ENCODE measurements at places on chromosomes 12 and 14. TPM values are rescaled to one million over a fixed set of nuclear protein-coding genes. Genes with fewer than 3 reads are reported as not detected.

CMAS gene
- 31.1 TPM for total RNA-seq

ETFBKMT gene
- total RNA-seq, result 2.1 TPM

DNA sequence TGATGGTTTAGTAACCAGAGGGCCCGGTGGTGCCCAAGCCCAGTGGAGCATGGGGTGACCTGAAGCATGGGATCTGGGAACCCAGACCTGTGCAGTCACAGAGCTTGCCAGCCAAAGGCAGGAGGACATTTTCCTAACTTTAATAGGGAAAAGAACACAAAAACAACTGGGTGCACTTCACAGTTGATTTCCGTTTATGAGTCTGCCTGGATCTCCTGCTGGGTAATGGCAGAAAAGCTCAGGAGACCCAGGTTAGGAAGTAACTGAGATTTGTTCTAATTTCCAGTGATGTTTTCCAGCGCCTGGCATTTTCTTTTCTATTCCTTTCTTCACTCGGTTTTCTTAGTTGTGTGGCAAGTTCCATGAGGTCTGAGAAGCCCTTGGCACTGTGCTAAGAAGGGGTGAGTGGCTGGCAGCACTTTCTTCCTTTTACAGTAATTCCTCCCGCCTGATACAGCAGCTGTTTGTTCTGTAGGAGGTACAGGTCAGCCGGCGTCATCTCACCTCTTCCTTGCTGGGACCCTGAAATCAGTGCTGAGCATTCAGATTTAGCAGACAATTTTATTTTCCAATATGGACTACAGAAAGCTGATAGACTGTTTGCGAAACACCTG lies 5.1 kb downstream of the CACNA1C start:
- ATAC-seq, result no peak

- ATAC-seq, result no peak
Measured at GRCh38 chr12:91958816-91959215, 186.8 kb downstream of the BTG1 start.

DNA sequence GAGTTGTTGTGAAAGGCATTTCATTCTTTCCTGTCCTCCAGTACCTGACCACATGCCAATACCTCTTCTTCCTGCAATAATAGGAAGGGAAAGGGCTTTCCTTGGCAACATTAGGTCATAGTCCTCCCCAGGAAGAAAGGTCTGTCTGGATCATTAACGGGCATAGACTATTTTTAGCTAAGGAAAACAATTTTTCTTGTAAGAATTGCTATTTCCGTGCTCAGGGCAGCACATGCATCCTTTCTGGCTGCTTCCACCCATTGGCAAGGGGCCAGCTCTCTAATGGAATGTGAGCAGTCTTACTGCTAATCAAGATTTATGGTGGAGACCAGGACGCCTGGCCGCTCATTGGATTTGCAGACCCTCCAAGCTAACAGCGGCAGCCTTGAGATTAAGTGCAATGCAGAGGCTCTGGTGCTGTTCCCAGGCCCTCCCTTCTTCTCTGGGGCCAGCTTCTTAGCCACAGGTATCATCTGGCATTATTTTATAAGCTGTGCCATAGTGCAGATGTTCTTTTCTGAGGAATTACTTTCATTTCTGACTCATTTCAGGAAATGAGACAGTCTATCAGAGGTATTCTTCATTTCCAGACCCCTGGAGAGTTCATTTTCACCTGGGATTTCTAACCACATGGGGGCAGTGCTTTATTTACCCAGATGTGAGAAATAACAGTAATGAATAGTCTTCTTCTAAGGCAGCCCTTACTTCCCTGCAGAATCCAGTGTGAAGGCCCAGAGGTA lies 52.9 kb downstream of the ANO6 start:
- ATAC-seq, result peak; percentile 95

GRCh38 chr14:85428926-85429325 lies 101.0 kb upstream of the FLRT2 start:
- no peak for ATAC-seq

DNA sequence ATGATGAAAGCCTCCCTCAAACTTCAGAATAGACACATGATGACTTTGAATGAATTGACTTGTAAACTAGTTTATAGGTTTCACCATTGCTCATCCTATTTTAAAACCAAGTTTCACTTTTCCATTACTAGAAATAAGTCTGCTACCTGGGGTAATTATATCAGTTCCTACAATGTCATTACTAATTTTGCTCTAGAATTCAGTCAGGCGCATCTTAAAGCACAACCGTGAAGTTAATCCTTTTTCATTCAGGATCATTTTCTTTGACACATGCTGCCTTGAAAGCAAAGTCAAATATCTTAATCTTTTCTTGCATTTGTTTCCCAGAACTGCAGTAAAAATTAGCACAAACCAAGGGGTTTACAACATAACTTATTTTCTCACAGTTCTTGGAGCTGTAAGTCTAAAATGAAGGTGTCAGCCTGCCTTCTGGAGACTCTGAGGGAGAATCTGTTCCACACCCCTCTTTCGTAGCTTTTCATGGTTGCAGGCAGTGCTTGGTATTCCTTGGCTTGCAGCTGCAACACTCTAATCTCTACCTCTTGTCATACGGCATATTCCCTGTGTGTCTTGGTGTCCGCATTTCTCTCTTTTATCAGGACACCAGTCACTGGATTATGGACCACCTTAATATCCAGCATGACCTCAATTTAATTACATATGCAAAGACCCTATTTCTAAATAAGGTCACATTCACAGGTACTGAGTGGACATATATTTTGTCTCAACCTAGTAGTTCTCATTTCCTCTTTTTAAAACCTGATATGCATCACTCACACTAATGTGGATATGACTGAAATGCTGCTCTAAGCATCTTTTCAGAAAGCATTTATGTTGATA lies 114.3 kb upstream of the PDZRN4 start:
- ATAC-seq, result peak; percentile 32

DNA sequence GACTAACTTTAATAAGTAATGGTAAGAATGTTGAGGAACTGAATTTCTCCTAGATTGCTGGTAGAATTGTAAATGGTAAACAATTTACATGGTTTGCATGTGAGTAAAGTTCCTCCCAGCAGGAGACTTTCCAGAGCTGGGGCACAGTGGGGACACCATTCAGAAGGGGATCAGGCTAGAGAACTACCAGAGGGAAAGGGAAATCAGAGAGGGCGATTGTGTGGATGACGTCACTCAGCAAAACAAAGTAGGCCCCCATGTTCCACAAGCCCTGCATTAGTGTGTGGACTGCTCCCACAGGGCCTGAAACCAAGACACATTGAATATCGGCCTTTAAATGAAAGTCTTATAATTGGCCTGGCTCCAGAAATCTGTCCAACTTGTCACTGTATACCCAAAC lies 9.5 kb downstream of the RNASE11 start:
- ATAC-seq, result no peak

GRCh38 chr12:89567691-89568239 lies 41.9 kb upstream of the POC1B start:
- no peak for ATAC-seq

- ATAC-seq, result no peak
Measured at GRCh38 chr14:101186992-101187815, 283.7 kb upstream of the RTL1 start.

Data from motor neuron (in vitro differentiated cells).